Activated gamma-delta T cell treated with Interleukin-2 at 50 U/mL for 16 hours (primary cell): ENCODE measurements at places on chromosomes 12 and 14.

DNA sequence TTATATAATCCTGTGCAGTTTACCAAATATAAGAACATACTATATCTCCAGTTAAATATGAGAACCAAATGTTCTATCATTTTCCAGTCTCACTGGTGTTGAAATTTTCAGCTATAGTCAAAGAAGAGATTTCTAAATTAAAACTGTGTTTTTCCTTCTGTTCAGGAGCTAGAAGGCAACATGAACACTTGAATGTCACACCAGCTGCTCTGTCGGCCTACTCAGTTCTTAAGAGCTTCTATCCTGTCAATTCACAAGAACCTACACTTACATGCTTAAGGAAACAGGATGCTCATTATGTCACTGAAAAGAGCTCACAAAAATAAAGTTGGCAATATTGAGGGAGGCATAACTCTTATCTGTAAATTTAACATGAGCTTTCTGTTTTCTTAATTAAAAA is 43.1 kb downstream of the ATP2B1 start:
- DNase-seq = no peak

- no peak for DNase-seq
These were observed 653 bp upstream of the IFI27 start for GRCh38 chr14:94109915-94110250.

DNA sequence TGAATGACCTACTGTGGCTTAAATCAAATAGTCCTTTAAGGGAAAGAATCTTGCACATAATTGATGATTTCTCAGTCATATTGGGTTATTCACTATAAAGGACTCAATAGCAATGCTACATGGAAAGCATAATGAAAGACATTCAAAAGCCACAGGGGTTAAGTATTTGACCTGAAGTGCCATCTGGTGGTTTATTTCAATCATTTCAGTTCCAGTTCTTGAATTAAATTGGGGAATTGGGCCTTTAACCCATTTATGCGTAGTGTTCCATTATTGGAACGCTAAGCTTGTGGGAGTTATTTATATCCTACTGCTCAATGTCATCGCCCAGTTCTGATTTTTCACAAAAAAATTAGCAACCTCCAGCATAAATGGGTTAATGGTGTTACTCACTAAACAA is 41.3 kb upstream of the C12orf71 start:
- no peak for DNase-seq

GRCh38 chr12:118737985-118738540 is 243.3 kb upstream of the SRRM4 start:
- DNase-seq = no peak

GRCh38 chr14:99124482-99125105 is 147.4 kb downstream of the BCL11B start:
- DNase-seq = no peak

GRCh38 chr14:94663965-94664704 is 51.9 kb downstream of the SERPINA3 start:
- DNase-seq = no peak

DNA sequence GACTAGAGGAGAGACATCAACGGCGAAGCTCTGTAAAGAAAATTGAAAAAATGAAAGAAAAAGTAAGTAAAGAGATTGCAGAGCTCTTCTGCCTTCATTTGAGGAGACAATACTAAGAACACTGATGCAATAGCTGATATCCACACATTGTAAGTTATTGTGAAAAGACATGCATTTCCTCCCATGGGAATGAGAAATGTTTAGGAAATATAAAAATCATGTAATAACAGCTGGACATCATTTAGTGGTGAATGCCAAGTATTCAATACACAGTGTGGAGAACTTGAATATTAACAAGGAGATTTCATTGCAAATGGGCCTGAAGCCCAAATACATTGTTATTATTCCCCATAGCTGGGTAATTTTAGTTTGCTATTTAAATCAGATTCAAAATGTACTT is 179.2 kb downstream of the KICS2 start:
- DNase-seq = no peak

DNA sequence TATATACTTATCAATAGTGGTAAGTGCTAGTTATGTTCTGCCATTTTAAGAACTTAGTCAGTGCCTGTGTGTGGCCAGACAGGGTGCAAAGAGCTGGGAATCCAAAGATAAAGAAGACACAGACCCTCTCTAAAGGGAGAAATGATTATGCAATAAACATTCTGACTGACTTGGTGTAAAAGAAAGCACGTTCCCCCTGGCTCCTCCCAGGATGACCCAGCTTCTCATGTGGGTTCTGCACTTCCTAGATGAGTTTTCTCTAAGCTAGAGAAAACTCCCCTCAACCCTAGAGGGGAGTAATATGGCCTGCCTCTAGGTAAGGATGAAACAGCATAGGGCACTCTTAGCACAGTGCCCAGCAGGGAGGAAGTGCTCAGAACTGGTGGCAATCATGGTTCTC is 231.2 kb downstream of the VRK1 start:
- no peak for DNase-seq
